ENCODE measurements at places on chromosomes 7 and 10. TPM values are rescaled to one million over a fixed set of nuclear protein-coding genes. Genes with fewer than 3 reads are reported as not detected.

ACHE gene
- not detected for total RNA-seq

CHCHD1 gene
- total RNA-seq, result 39.0 TPM

LDB3 gene
- 8.3 TPM for total RNA-seq

FAM13C gene
- total RNA-seq, result not detected

ZNF107 gene
- 36.7 TPM for total RNA-seq

LLCFC1 gene
- total RNA-seq, result not detected

GATA3 gene
- total RNA-seq, result not detected

ZC3HAV1L gene
- total RNA-seq, result 0.25 TPM

SRPK2 gene
- total RNA-seq, result 9.0 TPM

All from Karpas-422 (cell line).